ENCODE measurements at places on chromosomes 3 and 15.
A peak's percentile ranks its signal among the peaks of the same experiment; 100 is the strongest.

- no peak for DNase-seq
Observed at GRCh38 chr15:85500060-85500708, 119.8 kb downstream of the AKAP13 start.

- DNase-seq: no peak
Observed at GRCh38 chr15:42727750-42728381, 9.1 kb downstream of the CDAN1 start.

- DNase-seq: no peak
Observed at GRCh38 chr3:177061369-177061768, 135.9 kb downstream of the TBL1XR1 start.

DNA sequence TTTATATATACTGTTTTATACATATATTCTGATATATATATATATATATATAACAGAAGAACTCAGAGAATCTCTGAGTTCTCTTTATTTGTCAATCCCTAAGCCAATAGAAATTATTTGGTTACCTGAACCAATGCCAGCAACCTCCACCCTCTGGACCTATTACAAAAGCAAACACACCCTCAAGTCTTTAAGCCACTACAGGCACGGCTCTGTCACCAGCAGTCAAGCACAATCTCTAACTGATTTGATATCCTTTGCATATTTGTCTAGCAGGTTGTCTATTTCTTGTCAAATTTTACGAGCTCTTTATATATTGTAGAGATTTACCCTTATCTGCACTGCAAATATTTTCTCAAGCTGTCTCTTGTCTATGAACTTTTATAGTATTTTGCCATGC lies 66.6 kb upstream of the TOPAZ1 start:
- no peak for DNase-seq

GRCh38 chr3:158522221-158523136 lies 48.5 kb upstream of the MLF1 start:
- DNase-seq: no peak

- no peak for DNase-seq
Observed at GRCh38 chr3:41608347-41608746, 353.6 kb downstream of the ULK4 start.

- no peak for DNase-seq
Observed at GRCh38 chr15:81534124-81534523, 160.1 kb upstream of the TMC3 start.

DNA sequence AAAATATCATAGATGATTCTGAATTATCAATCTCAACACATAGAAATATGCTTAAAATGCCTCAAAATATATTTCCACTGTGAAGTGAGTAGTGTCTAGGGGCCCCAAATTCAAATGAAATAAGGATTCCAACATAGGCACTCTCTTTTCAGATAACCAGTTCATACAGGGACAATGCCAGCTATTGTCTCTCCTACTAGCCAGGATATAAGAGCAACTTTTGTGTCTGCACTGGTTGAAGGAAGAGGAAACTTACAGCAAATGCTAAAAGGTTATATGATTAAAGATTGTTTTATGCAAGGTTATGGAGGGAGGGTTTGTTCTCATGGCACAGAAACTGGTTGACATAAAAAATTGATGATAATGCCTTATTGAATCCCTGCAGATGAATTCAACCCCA lies 579.4 kb upstream of the ALCAM start:
- no peak for DNase-seq

DNA sequence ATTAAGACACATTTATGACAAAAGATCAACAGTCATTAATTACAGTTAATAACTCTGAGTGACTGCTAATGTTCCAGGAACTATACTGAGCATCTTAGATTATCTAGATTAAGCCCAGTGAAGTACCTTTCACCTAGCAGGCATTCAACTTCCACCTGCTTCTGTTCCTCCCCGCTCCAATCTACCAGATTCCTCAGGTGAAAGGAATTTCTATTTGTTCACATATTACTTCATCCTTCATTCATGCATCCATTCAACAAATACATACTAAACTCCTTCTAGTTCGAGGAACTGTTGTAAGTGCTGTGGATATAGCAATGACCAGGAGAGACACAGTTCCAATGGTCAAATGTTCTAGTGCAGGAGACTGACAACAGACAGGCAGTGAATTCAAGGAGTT lies 139.3 kb downstream of the FILIP1L start:
- no peak for DNase-seq

GRCh38 chr15:40066589-40066988 lies 27.6 kb upstream of the SRP14 start:
- DNase-seq: no peak

DNA sequence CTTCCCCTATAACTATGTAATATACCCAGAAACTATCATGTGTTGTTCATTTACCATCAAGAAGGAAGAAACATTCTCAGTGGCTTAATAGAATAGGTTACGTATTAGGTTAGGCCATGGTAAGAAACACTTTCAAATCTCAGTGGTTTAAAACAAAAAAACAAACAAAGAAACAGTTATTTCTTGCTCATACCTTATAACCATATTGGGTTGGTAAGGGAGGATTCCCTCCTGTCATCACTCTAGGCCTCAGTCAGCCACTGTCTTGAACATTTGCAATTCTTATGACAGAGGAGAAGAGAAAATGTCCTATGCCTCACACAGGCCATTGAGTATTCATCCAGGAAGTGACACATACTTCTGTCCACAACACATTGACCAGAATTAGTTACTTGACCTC lies 727.7 kb upstream of the NECTIN3 start:
- DNase-seq: no peak

GRCh38 chr3:21446027-21446426 lies 305.0 kb downstream of the ZNF385D start:
- no peak for DNase-seq

DNA sequence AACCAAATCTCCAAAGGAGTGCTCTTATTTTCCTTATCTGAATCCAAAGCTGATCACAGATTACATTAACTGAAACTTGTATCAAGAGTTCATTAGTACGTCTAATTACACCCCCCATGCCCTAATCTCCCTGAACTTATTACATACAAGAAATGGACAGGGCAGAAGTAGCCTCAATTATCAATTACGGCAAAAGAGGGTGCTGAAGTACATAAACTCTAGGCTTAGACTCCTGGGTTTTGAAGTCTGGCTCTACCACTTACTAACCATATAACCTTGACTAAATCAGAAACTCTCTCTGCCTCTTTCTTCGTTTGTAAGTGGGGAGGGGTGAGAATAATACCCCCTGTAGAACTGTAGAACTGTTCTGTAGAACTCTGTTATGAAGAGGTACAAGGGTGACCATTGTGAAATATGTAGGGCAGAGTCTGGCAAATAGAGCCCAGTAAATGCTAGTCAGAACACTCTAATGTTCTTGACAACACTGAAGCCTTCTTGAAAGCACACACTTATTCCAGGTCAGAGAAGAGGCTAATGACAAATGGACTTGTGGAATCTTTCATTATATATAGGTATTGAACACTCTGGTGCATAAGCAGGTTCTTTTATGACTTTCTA lies 19.6 kb upstream of the OR5K4 start:
- DNase-seq: no peak

GRCh38 chr3:182486463-182486862 lies 306.8 kb upstream of the ATP11B start:
- DNase-seq: no peak

DNA sequence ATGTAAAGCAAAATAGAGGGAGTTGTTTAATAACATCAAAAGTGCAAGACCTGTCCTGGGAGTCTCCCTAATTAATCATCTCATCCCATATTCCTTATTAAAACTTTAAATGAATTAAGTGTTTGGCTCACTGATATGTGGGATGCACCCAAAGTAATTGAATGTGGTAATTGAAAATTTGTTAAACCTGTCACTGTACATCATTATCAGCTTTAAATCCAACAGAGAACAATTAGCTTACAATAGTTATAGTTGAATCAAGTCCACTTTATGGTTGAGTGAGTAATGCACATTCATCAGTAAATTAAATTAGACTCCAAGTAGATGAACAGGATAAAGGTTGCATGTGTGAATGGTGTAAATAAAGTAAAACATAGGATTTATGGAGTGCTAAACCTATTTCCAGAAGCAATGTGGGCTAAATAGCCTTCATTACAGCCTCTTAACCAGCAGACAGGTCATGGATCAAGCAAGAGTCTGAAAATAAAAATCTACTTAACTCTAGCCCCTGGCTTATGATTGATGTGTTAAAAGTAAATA lies 608.2 kb upstream of the CCDC54 start:
- no peak for DNase-seq

DNA sequence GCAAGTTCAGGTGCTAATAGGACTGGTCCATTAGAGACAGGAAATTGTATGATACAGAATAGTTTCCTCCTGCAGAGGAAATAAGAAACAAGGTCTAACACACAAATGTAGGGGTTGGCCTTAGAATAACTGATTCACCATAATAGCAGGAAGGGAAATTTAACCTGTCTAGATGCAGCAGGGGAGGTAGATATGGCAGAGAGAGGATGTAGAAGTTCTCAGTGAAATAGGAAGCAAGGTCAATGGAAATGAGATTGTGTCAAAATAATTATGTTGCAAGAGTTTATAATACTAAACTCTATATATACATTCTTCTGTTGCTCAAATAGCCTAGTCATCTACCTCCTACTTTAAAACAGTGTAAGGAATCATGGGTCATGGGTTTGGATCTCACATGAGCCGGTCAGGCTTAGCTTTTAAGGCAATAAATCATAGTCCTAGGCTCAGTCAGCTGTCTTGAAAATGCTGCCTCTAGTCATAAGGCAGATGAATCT lies 17.0 kb downstream of the BCL2A1 start:
- no peak for DNase-seq

GRCh38 chr15:86362555-86362954 lies 282.9 kb downstream of the AGBL1 start:
- no peak for DNase-seq

- DNase-seq: no peak
Observed at GRCh38 chr3:195105389-195105788, 165.6 kb downstream of the XXYLT1 start.

GRCh38 chr3:126956361-126956760 lies 26.6 kb upstream of the PLXNA1 start:
- DNase-seq: peak; percentile 35

Measured in NCI-H1694 (cell line).